AG09319 (cell line): ENCODE measurements at places on chromosomes 5 and 9.
A peak's percentile ranks its signal among the peaks of the same experiment; 100 is the strongest.

DNA sequence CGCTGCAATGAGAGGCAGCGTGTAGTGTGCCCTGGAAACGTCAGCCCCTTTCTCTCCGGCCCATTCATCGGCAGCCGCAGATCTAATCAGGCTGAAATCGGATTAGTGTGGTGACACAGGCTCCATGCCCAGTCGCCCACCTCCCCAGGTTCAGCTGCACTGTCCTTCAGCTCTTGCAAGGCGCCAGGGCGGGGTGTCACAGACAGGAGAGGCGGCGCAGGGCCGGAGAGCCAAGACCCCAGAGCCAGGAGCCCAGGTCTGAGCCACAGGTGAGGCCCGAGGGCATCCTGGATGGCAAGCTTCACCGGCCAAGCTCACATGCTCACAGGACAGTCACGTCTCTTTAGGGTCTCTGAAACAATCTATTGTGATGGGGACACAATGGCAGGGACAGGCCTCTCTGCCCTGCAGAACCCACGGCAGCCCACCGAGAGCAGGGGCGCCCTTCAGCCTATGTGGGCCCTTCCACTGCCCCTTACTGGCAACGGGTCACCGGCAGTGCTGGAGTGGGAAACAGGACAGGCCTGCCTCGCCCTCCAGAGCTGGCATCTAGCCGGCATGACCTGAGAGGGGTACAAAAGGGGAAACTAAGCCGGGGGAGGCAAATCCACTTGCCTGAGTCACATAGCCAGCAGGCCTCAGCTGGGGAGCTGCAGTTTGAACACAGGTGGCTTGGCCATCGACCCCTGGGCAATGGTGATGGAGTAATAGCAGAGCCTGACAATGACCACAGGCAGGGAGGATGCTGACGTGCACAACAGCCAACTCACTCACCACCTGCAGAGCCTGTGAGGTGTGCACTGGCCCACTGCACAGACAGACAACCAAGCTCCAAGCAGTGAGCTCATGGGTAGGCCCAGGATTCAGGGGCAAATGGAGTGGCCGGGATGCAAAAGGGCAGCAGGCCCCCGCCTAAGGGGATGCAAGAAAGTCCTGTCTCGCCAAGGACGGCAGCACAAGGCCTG is 48.1 kb downstream of the VAV2 start:
- DNase-seq: no peak

- no peak for DNase-seq
These were observed 607.5 kb upstream of the SEMA6A start for GRCh38 chr5:117182104-117182503.

DNA sequence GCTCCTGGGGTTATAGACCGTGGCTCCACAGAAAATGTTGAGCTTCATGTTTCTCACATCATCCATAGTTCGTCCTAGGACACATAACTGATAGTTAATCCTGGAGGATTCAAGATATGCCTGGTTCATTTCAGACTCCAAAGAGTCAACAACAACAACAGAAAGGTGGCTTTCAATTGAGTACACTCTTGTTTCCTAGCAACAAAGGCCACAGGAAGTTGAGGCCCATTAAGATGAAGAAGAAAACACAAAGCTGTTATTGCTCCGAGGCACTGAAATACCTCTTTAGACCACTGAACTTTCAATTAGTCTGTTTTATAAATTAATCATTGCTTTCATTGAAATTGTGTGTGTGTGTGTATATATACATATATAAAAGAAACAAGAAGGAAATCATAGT is 154.5 kb downstream of the YIPF5 start:
- no peak for DNase-seq

DNA sequence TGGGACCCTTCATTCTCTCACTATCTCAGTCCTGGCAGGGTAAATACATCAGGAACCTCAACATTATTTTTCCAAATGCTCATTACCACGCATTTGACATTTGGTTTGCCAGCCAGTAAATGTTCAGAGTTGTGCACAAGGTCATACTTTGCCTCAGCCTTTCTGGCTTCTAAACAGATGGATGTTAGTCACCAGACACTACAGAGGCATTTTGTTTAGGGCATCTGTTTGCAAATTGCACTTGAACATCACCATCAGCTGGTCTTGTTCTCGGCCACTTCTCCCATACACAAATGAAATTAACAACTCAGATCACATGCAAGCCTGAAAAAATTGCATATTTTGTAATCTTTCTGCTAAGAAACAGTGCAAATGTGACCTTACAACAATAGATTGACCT is 75.0 kb upstream of the SLC1A1 start:
- no peak for DNase-seq

GRCh38 chr9:130823435-130823834 is 11.6 kb upstream of the ABL1 start:
- DNase-seq: no peak

- DNase-seq: no peak
These were observed 430.0 kb upstream of the FTMT start for GRCh38 chr5:121421646-121422045.

DNA sequence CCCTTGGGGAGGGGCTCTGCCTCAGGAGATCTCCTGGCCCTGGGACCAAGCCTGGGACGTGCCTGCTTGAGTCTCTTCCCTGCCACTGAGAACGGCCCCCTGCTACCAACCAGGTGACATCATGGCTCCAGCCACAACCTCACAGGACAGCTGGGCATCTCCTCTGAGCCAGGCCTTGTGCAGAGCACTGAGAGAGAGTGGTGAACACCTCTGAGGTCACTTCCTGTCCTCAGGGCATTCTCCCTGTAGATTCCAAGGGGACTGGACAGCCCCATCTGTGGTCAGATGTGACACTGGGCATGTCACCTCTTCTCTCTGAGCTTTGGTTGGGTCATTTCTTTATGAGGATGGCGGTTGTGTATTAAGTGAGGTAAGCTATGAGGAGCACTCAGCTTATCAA is 172.0 kb downstream of the MELK start:
- no peak for DNase-seq

DNA sequence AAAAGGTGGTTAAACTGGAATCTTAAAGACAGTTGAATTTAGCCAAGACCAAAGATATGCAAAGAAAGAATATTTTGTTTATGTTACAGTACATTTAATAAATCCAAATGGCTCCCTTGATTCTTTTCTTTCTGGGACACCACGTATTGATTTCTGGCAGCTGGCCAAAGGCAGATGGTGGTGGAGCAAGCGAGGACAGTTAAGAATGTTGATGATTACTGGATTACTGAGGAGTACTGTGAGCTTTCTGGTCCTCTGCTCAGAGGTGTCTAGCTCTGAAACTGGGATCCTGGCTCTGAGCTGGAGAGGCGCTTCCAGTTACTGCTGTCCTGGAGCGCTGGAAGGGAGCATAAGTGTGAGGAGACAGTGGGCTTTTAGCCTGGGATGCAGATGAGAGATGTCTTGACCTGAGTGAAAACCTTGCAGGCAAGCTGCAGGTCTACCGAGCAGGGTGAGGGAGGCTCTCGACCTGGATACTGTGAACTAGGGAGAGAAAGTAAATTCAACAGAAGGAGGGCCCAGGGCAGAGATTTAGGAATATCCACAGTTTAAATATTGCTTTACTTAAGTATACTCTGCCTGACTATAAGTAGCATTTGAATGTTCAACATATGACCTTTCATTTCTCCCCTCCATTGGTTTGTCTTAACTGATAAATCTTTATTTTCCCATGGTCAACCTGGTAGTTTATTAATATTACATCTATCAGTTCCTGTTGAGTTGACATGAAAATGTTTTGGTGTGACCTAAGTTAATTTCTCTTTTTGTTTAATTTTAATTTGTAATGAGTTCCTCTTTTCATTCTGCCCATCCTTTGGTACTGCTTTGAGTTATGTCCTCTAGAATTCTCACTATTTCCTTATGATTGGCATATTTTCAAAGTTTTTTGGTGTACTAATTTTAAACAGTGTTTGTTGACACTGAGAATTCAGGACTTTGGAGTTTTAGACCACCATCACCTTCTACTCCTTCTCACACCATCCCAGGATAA is 3.7 kb downstream of the SYK start:
- DNase-seq: no peak

GRCh38 chr5:142250119-142250518 is 74.7 kb downstream of the SPRY4 start:
- no peak for DNase-seq

GRCh38 chr5:121628783-121629182 is 222.9 kb upstream of the FTMT start:
- no peak for DNase-seq

- DNase-seq: no peak
These were observed 390.8 kb downstream of the NNT start for GRCh38 chr5:43993634-43994351.

DNA sequence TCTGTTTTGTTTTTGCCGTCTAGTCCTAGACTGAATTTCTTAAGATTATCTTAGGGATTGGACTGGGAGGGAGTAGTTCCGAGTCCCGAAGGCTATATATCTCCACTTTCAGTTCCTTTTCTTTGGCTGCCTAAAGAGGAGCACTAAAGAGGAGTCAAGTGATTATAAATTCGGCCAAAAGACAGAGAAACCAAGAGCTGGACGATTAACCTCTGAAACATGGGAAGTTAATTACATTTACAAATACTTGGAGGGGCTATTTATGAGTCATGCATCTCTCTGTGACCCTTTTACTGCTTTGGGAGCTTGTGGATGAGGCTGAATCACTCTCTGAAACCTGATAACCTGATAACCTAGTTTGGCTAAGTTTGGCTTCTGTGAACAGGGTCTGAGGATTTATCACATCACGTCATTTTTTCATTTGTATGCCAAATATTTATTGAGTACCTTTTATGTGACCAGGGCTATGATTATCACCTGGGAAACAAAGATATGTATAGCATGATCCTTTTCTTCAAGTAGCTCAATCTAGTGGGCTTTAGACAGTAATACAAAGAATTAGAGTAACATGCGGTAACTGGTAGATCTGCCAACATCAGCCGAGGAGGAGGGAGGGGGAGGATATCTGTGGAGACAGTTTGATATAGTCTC is 180.9 kb downstream of the CD180 start:
- no peak for DNase-seq

DNA sequence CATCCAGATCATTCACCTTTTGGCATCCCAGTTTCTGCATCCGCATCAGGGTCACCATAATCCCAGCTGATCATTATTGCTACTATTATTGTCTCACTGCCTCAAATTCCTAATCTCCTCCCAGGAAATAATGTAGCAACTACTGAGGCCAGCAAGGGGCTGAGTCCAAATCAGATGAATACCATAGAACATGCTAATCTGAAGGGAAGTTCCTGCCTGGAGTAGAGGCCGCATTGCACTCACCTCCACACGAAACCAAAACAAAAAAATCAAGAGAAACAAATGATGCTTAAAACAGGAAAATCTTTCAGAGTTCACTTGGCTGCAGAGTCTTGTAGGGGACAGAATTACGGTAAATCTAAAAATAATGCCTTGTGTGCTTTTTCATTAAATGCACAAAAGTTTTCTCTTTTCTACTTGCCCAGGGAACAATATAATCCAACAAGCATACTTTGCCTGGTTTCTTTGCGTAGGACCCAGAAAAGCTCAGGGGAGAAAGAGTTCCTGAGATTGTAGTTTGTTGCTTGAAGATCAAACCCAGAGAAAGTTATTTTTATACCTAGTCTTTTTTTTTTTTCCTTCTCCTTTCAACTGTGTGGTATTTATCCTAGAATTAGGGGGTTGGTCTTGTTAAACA is 87.7 kb upstream of the KLF4 start:
- DNase-seq: no peak

GRCh38 chr9:114454652-114455051 is 50.6 kb downstream of the WHRN start:
- no peak for DNase-seq

GRCh38 chr5:122385286-122385685 is 73.2 kb downstream of the SNCAIP start:
- DNase-seq: no peak

DNA sequence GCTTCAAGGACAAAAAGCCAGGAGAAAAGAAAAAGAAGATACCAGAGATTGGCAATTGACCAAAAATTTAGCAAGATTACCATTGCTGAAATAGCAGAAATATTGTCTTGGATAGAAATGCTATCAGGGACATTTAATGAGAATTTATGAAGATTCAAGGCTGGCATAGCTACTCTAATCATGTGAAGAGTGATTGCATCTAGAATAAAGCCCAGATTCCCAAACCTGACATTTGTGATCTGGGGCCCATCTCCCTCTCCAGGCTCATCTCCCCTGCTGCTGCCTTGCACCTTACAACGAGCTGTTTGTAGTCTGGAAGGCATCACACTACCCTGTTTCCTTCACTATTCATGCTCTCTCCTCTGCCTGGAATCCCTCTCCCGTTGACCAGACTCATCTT is 114.5 kb downstream of the C9orf152 start:
- DNase-seq: no peak

DNA sequence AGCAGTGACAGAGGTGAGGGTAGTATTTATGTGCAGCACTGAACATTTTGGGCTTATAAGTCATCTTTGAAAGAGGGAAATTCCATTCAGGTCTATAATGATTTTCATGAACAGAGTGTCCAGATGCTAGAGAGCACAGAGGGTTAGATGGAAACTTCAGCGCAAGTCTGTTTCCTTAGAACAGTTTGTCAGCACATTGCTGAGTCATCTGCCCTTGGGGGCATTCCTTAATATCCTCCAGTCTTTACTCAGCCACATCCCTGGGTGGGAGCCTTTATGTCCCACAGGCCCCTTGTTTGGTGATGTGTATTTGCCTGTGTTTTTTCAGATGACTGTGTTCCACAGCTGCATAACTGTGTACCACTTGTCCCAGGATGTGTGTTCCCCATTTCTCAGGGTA is 138.5 kb upstream of the S1PR3 start:
- peak; percentile 59 for DNase-seq

DNA sequence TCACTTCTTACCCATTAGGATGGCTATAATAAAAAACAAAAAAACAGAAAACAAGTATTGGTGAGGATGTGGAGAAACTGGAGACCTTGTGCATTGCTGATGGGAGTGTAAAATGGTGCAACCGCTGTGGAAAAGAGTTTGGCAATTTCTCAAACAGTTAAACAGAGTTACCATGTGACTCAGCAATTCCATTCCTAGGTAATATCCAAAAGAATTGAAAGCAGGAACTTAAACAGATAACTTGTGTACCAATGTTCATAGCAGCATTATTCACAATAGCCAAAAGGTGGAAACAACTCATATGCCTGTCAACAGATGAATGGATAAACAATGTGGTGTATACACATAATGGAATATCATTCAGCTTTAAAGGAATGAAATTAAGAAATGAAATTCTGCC is 28.9 kb downstream of the DCP2 start:
- no peak for DNase-seq

DNA sequence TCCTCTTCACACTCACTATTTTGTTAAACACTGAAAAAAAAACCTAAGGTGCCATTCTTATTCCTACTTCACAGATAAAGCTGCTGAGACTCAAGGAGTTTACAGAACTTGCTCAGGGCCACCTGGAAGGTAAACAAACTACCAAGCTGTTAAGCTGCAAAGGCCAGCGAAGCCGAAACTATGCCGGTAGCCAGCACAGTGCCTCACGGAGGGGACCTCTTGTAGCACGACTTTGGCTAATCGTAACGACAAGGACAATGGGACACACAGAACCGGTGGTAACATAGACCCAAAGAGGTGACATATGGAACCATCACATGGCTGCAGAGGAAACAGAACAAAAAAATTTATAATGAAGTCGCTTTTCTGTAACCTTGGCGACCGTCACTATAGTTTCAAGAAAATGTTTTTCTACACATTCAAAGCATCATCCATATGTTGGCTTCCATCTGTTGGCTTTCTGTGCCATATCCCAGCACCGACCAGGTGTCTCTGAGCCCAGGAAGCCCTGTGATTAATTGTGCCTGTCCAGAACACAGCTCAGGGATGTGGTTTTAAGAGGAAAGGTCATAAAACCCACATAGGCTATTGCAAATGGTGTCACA is 60.3 kb downstream of the S1PR3 start:
- no peak for DNase-seq
